ENCODE measurements at places on chromosomes 2 and 18.

DNA sequence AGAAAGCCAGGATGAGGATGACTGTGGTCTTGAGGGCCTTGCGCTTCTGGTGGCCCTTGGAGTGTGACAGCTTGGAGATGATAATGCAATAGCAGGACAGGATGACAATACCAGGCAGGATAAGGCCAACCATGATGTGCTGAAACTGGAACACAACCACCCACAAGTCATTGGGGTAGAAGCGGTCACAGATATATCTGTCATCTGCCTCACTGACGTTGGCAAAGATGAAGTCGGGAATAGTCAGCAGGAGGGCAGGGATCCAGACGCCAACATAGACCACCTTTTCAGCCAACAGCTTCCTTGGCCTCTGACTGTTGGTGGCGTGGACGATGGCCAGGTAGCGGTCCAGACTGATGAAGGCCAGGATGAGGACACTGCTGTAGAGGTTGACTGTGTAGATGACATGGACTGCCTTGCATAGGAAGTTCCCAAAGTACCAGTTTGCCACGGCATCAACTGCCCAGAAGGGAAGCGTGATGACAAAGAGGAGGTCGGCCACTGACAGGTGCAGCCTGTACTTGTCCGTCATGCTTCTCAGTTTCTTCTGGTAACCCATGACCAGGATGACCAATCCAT is 2.7 kb downstream of the CXCR4 start:
- DNase-seq = no peak

GRCh38 chr2:105187531-105187930 is 54.0 kb upstream of the GPR45 start:
- no peak for DNase-seq

DNA sequence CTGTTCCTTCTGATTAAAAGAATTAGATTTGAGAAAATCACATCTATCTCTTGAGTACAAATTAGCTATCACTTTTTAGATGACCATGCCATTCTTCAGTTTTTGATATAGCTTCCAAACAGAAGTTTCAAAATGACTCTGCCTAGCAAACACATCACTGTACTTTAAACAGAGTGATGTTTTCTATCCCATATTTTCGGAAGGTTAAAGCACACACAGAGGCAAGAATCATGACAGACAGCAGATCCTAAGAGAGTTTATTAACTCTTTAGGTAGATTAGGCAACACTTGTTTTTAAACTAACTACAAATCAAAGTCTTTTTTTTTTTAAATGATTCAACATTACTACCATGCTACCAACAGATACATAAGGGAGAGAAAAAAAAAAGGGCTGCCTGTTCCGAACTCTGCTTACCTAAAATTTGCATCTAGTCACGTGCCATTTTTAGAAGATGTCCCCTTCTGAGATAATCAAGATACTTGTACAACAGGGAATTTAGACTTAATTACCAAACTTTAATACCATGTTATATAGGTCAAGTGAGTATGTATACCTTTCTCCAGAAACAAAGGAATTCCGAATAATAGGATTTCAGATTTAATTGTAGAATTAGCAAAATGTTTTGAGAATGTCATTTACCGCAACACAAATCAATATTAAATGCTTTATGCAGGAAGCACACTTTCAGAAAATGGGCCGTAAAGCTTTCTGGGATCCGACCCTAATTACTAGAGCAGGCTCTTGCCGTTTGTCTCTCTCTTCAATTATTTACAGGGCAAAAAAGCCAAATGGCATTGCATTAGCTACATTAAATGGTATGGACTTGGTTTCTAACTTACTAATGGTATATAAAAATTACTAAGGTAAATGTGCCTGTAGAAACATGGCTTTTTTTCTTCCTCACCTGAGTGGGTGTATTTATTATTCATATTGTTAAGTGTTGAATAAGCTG is 2.6 kb downstream of the RBMS1 start:
- no peak for DNase-seq

GRCh38 chr18:62018034-62018758 is 125.4 kb upstream of the RNF152 start:
- no peak for DNase-seq

- no peak for DNase-seq
Observed at GRCh38 chr2:41937921-41938708, 109.7 kb upstream of the PKDCC start.

- peak; percentile 95 for DNase-seq
Observed at GRCh38 chr2:96163768-96164429, 18.7 kb upstream of the DUSP2 start.
